Stimulated activated CD4-positive, alpha-beta T cell treated with anti-CD3 and anti-CD28 coated beads, Interleukin-2, amount 100 ng/mL, for 48 hours (primary cell): ENCODE measurements at places on chromosomes 7 and 10.

DNA sequence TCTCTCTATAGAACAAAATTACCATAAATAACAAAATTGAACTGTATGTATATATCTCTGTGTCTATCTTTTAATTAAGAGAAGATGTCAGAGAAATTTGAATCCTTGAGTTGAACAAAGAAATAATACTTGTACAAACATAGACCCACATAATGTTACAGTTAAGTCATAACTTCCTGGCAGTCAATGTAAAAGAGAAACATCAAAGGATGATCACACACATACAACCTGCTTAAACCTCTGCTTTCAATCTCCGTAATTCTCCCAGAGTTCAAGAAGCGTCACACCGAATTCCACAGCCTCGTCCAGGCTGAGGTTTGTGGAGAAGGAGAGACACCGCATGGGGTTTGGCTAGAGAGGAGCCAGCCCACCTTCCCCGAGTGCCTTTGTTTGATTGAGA lies 40.1 kb upstream of the LRRC4 start:
- no peak for DNase-seq

GRCh38 chr10:45580371-45581215 lies 92.0 kb downstream of the ZFAND4 start:
- DNase-seq, result no peak

DNA sequence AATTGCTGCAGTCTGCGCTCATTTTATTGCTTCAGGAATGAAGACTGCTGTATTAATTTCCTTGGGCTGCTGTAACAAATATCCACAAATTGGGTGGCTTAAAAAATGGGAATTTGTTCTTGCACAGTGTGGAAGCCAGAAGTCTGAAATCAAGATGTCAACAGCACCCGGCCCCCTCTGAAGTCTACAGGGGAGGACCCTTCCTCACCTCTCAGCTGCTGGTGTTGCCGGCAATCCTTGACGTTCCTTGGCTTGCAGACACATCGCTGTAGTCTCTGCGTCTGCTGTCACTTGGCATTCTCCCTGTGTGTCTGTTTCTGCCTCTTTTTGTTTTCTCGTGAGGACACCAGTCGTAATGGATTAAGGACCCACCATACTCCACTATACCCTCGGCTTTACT lies 166.2 kb downstream of the PTPN20 start:
- no peak for DNase-seq

DNA sequence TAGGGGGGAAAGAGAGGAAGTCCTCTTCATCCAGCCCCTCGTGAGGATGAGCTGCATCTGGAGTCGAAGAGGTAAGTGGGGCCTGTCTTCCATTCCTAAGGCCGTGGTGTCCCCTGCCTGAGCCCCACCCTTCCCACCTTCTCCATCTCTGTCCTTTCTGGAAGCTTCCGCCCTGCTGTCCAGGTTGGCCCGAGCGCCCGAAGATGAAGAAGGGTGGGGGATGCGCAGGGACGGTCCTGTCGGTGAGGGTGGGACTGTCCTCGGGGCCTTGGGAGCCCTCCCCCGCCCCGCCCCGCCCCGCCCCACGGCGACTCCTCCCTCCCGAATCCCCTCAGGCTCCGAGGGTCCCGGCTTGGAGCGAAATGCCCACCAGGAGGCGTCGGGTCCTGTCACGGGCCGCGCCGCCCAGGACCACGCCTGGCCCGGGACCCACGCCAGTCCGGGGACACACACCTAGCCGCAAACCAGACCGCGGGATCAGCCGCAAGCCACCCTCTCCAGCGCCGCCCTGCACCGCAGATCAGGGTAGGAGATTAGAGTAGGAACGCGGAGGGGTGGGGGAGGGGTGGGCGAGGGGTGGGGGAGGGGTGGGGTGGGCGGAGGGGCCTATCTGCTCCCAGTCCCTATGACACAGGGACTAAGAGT lies 15.3 kb downstream of the GPRIN2 start:
- DNase-seq, result no peak

- no peak for DNase-seq
Observed at GRCh38 chr10:121351540-121351939, 246.7 kb downstream of the FGFR2 start.

DNA sequence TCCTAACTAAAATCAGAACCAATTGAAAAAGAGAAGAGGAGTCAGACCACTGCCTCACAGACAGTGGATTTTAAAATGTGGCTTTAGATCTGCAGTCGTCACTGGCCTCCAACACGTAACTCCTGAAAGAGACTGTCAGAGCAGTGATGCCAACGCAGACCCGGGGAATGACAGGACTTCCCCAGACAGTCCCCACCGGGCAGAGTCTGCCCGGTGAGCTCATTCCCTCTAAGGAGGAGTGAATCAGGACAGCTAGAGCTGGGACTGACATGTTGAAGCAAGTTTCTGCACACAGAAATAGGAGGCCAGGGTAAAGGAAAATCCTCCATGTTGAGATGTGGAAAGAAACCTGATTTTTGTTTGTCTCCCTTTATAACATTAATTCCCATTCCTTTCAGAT lies 105.0 kb downstream of the TES start:
- no peak for DNase-seq

- DNase-seq, result peak; percentile 50
Observed at GRCh38 chr7:116525913-116526861, 1.4 kb downstream of the CAV1 start.

DNA sequence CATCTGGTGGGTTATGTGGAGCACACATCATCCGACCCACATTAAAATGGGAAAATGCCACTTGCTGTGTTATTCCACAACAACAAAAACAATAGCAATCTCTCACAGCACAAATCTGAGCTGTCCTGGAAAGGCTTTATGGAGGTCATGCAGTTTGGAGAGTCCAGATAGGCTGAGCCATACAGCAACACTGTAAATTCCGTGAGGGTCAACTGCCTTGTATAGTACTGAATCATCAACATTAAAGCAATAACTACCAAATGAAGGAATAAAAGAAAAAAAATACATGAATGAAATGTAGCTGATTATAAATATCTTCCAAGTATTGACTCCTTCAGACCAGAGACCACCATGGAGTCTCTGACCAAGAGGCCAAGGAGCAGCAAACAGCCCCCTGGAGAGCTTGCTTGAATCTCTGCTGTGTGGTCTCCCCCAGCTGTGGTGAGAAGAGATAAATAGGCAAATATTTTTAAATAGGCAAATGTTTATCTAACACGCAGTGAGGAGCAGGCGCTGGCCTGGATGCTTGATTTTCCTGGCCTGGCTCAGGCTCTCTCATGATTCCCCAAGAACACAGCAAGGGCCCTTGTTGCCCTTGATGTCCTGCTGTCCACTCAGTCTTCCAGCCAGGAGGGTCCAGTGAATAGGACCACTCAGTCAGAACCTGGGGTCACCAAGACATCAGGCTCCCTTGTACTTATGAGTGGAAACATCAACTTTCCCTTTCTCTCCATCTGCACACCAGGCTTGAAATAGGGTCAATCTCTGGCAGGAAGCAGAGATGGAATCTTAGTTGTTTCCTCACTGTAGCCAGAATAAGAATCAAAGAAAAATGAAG lies 1021.3 kb downstream of the XPNPEP1 start:
- DNase-seq, result no peak

DNA sequence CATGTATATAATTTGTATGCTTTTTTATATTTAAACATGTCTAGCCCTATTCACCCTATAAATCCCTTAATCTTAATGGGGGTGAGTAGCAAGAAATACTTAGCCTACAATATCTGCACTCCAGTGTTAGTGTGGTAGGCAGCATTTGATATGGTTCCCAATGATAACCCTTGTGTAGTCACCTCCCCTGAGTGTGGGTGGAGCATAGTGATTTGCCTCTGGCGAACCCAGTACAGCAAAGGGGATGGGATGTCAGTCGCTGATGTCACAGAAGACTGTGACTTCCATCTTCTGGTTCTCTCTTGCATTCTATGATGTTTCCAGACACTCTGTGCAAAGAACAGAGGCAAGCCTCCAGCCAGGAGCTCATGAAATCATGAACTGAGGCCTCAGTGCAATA lies 211.2 kb downstream of the CRPPA start:
- no peak for DNase-seq

GRCh38 chr7:41010418-41010817 lies 692.5 kb downstream of the INHBA start:
- DNase-seq, result no peak

GRCh38 chr7:31123726-31124125 lies 71.6 kb downstream of the ADCYAP1R1 start:
- no peak for DNase-seq

GRCh38 chr10:101134299-101135127 lies 3.4 kb downstream of the TLX1 start:
- no peak for DNase-seq

- no peak for DNase-seq
Observed at GRCh38 chr7:117069379-117069778, 116.1 kb downstream of the ST7 start.

- DNase-seq, result no peak
Observed at GRCh38 chr10:122878799-122879338, 512 bp downstream of the FAM24B start.

GRCh38 chr10:30430544-30431298 lies 3.3 kb upstream of the MAP3K8 start:
- DNase-seq, result no peak

GRCh38 chr7:55112056-55112455 lies 93.2 kb downstream of the EGFR start:
- DNase-seq, result no peak

GRCh38 chr10:92995509-92995908 lies 65.1 kb upstream of the CYP26C1 start:
- DNase-seq, result no peak
